Activated CD8-positive, alpha-beta memory T cell treated with anti-CD3 and anti-CD28 coated beads, Interleukin-2, amount 10 ng/mL, durations not matched to agents 7 days and 5 days (primary cell): ENCODE measurements at places on chromosomes 5 and 9.

- DNase-seq: peak; percentile 69
These were observed 54.4 kb downstream of the GNAQ start for GRCh38 chr9:77977210-77977611.

- DNase-seq: no peak
These were observed 50.5 kb upstream of the FCN1 start for GRCh38 chr9:134968011-134968822.

DNA sequence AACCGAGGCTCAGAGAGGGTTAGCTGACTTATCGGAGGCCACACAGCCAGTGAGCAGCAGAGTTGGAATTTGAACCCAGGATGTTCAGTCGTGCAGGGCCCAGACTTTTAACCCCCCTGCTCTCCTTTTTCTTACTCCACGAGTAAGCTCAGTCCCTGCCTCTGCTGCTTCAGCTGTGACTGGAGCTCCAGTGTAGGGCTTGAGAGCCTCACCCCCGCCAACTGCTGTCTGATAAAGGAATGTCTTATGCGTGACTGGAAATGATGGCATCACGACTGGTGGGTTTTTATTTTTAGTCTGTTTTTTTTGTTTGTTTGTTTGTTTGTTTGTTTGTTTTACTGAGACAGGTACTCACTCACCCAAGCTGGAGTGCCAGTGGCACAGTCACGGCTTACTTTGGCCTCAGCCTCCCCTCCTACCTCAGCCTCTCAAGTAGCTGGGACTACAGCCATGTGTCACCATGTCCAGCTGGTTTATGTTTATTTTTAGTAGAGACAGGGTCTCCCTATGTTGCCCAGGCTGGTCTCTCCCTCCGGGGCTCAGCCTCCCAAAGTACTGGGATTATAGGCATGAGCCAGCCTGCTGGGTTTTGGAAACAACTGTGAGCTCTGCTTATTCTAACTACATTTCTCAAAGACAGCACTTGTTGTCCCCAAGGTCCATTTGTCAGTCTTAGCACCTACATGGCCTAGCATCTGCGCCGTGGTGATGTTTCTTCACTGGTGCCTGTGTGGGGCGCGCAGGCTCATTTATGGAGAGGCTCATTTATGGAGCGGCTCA is 52.5 kb upstream of the NCS1 start:
- DNase-seq: no peak

DNA sequence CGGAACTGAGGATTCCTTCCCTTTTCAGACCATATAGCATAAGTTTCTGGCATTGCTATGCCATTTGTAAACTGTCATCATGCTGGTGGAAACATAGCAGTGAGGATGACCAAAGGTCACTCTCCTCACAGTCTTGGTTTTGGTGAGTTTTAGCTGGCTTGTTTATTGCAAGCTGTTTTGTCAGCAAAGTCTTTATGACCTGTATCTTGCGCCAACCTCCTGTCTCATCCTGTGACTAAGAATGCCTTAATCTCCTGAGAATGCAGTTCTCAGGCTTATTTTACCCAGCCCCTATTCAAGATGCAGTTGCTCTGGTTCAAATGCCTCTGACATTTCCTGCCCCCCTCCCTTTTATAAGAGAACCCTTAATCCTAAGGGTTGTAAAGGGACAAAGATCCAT is 26.7 kb upstream of the GRIA1 start:
- no peak for DNase-seq

DNA sequence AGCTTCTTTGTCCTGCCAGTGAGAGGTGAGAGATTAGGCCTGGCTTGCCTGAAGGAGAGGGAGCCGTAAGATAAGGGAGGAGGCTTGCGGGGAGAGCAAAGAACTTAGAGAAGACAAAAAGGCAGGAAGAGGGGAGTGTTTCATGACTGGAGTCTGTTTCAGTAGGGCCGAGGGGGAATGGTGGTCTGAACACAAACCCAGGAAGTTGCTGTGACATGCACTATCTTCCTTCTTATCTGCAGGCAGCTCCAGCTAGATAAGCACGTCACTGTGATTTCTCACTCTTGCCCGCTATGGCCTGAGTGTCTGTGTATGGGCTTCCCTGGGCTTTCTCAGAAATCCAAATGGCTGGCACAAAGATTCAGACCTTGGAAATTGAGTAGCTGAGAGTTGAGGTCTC is 307.5 kb upstream of the CLINT1 start:
- no peak for DNase-seq

DNA sequence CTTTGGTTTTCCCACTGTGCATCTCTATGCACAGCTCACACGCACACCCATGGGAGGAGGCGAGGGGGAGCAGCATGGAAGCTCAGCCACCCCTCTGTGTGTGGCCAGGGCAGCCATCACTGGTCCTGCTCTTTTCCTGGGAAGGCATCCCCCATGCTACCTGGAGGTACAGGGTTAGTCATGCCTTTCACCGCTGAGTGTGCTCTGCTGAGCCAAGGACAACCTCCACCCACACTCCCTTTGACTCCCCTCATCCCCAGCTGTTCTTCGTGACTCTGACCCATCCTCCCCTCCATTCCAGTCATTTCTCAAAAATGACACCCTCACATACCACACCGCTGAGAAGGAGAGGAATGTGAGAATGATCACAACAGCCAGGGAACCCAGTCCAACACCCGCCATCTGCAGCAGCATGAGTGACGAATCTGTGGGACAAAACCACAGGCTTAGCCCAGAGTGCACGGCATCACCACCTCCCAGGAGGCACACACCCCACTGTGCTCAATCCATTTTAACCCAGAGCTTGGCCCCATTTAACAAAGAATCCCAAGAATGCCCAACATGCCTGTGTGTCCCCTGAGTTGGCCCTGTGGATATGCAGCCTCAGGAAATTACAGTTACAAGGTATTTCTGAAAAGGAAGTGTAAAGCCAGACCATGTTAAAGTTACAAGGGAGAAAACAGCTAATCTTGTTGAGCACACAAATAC is 133.4 kb downstream of the SUSD1 start:
- DNase-seq: no peak

GRCh38 chr9:136774416-136775045 is 10.2 kb upstream of the LCN15 start:
- no peak for DNase-seq

GRCh38 chr5:142572006-142572405 is 113.9 kb downstream of the FGF1 start:
- no peak for DNase-seq

DNA sequence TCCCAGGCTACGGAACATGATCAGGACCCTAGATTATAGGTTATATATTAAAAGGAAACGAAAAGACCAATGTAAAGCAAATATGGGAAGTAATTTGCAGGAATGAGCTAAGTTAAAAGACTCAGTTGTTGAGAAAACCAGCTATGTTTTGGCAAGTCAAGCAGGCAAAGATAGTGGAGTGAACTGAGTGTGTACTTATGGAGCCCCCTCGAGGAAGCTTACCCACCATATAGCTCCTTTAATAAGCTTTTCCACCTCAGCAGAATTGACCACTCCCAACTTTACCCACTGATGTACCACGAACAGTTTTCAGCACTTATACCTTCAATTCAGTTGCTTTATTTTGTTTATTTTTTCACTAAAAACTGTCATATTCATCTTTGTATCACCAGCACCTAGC is 57.3 kb upstream of the PJA2 start:
- no peak for DNase-seq

- DNase-seq: no peak
These were observed 23.3 kb upstream of the ABLIM3 start for GRCh38 chr5:149117970-149118369.
